Type B pancreatic cell (in vitro differentiated cells): ENCODE measurements at places on chromosomes 7 and 10.

DNA sequence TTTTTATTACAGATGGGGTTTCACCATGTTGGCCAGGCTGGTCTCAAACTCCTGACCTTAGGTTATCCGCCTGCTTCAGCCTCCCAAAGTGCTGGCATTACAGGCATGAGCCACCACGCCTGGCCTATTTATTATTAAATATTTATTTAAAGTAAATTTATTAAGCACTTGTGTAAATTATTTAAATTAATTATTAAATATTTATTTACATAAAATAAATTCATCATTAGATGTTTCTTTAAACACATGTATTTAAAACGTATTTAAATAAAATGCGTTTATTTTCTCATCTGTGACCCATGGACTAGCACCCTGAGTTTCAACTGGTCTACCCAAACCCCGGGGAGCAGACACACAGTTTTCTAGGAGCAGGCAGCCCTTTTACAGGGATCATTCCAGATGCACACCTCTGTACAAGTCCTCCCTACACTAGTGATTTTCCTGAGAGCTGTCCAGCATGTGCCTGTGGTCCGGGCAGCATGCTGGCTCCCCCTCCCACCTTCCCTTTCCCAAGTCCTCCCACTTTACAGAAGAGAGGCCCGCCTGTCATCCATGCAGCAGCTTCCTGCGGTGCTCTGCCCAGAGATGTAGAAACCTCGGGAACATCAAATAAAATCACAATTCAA is 89.2 kb upstream of the ATP6V0A4 start:
- no peak for DNase-seq

GRCh38 chr7:6558837-6559236 is 7.6 kb upstream of the GRID2IP start:
- DNase-seq: no peak

DNA sequence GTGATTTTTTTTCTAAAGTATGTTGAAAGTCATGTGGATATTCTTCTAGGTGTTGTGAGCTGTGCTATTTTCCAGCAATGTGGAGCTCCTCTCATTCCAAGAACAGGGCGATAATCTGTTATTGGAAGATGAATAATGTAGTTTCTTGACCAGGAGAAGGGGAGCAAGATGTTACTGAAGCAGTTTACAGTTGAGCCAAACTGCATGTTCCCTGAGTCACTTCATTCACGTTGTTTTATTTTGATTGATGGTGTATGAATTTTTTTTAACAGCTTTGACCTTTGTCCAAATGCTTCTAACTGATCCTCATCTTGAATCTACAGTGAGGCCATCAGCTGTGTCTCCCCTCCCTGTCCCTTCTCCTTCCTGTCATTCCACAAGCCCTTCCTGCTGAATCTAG is 277.1 kb upstream of the KLF6 start:
- DNase-seq: no peak

- DNase-seq: no peak
These were observed 3.3 kb downstream of the GRID1 start for GRCh38 chr10:86363184-86363832.

GRCh38 chr7:109901926-109902325 is 1189.0 kb upstream of the LRRN3 start:
- DNase-seq: no peak

GRCh38 chr7:1028775-1029636 is 15.3 kb upstream of the GPR146 start:
- DNase-seq: no peak

- DNase-seq: no peak
These were observed 206.0 kb downstream of the DNAJC1 start for GRCh38 chr10:21797533-21797932.

DNA sequence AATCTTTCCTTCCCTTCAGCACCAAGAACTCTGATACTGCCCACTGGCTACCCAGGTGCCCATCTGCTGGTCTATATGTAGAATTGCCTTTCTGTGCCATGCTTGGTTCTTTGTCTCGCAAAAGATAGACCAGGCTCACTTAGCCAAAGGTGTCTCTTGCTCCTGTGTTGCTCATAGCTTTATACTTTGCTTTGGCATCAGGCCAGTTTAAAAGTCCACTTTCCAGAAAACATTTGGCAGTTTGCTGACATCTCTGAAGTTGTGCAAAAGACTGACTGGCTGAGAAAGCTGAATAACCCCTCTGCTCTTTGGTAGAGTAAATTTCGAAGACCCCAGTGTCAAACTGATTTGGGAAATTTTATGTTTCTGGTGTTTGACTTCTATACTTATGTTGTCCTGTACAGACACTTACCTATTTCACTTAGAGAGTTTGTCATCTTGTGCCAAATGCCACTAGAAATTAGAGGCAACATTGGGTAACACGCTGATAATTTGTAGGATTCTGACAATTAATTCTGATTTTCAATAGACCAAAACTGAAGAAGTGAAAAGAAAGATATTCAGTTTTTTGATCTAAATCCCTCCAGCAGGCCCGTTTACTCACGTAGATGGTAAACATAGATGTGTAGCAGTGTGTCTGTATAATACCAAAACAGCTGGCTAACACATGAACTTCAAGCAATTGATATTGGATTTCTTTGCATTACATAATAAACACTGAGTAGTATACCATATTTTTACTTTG is 91.1 kb downstream of the CPED1 start:
- no peak for DNase-seq

DNA sequence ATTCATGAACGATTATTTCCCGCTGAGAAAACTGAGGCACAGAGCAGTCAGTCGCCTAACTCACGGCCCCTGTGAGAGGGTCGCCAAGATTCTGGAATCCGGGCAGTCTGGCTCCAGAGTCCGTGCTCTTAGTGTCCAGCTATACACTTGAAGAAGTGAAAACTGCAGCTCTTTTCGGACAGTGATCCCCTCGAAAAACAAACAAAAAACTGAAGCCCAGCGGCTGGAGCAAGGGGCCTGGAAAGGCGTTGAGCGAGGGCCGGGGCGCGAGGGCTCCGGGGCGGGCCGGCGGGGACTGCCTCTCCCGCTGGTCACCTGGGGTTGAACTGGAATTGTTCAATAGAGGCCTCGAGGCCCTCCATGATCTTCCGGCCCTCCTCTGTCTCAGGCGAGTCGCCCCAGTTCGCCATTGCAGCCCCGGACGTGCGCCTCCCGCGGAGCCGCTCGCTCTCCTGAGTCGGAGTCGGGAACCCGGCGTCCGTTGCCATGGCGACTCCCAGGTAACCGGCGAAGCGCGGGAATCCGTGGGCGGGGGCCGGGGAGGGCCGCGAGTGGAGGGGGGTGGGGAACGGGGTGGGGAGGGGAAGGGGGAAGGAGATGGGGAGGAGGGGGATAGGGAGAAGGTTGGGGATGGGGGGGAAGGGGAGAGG is 881 bp downstream of the C10orf67 start:
- DNase-seq: peak; percentile 83

DNA sequence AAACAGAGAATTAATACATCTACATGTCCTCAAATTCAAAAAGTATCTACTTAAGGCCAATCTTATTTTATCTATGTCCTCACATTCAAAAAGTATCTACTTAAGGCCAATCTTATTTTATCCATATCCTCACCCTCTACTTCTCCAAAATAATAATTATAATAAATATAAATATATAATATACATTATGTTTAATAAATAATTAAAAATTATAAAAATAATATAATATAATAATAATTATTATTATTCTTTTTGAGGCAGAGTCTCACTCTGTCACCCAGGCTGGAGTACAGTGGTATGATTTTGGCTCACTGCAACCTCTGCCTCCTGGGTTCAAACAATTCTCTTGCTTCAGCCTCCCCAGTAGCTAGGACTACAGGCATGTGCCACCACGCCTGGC is 784.9 kb downstream of the DNAJB9 start:
- no peak for DNase-seq

DNA sequence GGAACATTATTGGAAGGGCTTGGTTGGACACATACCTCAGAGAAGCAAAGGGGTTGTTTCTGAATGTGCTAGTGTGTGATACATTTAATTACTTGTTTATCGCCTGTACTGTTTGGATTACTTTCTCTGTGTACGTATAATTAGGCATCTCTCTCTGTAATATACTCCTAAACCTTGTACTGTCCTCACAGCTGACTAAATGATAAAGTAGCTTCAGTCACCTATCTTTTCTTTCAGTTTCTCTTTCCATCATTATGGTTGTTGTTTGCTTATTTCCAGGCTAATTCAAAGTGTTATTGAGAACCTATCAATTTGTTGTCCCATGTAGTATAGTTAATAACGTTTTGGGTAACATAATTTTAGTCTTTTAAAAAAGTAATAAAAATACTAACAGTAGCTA is 34.0 kb downstream of the MXI1 start:
- DNase-seq: no peak

GRCh38 chr10:86644152-86644793 is 10.1 kb upstream of the OPN4 start:
- DNase-seq: no peak

DNA sequence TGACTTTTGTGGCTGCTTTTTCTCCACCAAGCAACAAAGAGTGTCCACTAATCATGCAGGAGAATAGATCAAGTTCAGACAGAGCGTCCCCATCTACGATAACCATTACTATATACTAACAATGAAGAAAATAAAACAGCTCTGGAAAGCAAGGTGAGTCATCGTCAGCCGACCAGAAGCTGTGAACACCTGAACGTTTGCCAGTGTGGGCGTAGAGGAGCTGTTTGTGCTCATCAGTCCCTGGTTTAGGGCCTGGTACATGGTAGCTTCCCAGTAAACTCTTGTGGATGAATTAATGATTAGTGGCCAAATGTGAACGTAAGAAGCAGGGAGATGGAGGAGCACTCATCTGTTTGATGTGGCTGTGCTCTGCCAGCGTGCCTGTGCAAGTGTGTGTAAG is 180.7 kb downstream of the EVX1 start:
- DNase-seq: no peak

DNA sequence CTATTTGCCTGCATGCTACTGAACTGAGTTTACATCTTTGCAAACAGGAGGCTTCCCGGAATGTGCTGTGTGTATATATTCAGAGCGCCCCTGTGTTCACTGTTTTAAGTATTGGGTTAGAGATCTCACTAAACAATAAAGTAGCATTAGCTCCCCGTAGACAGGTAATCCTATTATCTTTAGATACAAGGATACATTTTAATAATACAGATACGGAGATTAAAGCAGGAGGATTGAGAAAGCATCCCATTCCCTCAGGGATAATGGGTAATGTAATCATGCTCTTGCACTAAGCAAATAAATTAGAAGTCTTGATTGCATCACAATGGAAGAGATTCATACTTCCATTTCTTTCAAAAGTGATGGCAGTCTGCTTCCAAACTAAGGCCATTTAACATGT is 809.0 kb downstream of the NRG3 start:
- DNase-seq: no peak

DNA sequence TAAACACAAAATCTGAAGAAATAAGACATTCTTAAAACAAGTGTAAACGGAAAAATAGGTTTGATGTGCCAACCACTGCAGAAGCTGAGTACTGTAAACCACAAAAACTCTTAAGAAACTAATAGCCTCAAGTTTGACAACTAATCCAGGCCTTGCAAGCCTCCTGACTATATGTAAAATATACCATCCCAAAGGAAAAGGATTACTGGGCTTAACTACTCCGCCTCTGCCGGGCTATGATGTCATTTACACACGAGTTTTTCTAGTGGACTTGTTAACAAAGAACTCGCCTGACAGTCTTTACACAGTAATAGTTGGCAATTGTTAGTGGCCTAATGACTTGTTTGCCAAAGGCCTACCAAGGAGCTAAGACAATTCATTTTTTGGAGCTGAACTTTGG is 2.1 kb downstream of the KIF5B start:
- no peak for DNase-seq
